ENCODE measurements at places on chromosomes 16 and 17.

DNA sequence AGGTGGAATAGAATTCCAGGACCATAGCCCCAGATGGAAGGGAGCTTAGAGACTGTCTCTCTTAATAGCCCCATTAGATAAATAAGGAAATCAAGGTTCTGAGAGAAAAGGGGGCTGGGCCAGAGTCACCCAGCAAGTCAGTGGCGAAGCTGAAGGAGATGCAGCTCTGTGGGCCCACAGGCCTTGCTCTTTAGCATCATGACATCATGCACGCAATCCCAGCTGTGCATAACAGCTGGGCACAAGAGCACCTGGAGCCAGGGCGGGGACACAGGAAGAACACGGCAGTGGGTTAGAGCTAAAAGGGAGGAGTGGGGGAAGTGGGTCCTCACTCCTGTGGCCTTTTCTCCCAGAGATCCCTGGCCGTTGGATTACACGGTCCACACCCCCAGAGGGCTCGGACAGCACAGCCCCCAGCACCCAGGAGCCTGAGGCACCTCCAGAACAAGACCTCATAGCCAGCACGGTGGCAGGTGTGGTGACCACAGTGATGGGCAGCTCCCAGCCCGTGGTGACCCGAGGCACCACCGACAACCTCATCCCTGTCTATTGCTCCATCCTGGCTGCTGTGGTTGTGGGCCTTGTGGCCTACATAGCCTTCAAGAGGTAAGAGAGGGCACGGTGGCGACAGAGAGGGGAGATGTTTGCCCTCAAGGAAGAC is 15.1 kb downstream of the NGFR start:
- DNase-seq, result no peak

- DNase-seq, result no peak
These were observed 16.3 kb downstream of the SLFN12L start for GRCh38 chr17:35521150-35521549.

- DNase-seq, result no peak
These were observed 231.4 kb upstream of the TNRC6C start for GRCh38 chr17:77727037-77727615.

DNA sequence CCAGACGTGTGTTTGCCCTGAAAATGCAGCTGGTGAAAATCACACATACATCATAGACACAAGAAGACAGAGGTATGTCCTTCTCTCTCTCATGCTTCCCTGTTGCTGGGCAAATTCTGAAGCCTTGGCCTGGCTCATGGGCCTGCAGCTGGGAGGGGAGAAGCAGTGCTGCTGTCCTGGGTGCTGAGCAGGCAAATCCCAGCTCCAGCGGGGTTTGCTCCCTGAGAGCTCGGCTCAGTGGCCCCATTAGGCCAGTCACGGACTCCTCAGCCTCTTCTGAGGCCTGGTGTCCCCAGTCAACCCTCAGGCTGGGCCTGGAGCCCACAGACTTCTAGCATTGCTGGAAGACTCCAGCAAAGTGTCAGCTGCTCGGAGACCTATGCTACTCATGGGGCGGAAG is 11.7 kb downstream of the RHBDL3 start:
- no peak for DNase-seq

- DNase-seq, result no peak
These were observed 80.0 kb downstream of the PCTP start for GRCh38 chr17:55830699-55831471.

GRCh38 chr16:62853887-62854286 is 817.6 kb upstream of the CDH8 start:
- no peak for DNase-seq

DNA sequence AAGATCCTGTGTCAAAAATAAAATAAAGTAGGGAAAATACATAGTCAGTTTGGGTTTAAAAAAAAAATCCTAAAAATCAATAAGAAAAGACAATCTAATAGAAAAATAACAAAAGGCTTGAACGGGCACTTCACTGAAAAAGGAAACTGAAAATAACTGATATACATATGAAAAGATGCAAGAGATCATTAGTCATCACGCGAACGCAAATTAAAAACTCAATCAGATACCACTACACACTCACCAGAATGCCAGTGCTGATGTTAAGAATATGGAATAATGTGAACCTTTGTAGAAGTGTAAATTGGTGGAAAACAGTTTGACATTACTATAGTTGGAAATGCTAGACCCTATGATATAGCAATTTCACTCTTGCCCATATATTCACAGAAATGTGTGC is 14.6 kb downstream of the GNGT2 start:
- DNase-seq, result no peak

- no peak for DNase-seq
These were observed 116.7 kb downstream of the GAS7 start for GRCh38 chr17:10081571-10082169.

DNA sequence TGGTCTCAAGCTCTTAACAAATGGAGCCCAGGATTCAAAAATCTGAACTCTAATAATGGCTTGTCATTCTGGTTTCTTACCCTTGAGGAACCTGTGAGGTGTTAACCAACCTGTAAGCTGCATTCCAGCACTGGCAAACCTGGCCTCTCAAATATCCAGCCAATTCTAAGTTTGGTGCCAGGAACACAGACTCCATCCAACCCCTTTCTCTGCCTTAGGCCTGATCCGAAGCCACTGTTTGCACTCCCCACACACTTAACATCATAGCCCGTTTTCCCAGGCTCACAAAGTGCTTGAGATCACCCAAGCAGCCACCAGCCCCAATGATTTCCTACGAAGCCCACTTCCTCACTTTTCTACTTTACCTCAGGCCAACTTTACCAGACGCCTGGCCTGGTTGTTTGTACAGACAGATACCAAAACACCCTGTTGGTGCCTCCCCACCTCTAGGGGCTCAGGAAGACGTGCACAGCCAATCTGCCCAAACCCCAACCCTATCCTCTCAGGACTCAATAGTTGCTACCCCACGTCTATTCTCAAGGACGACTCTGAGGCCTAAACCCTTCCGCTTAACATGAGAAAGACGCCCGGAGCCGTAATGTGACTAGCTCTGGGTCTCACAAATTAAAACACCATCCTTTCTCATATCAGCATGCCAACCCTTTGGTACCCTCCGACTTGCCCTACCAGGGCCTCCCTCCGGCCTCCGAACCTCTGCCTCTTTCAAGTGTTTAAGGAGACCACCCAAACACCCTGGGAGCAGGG is 3.2 kb upstream of the PER1 start:
- no peak for DNase-seq

GRCh38 chr16:88727871-88728270 is 21.6 kb downstream of the CTU2 start:
- no peak for DNase-seq

DNA sequence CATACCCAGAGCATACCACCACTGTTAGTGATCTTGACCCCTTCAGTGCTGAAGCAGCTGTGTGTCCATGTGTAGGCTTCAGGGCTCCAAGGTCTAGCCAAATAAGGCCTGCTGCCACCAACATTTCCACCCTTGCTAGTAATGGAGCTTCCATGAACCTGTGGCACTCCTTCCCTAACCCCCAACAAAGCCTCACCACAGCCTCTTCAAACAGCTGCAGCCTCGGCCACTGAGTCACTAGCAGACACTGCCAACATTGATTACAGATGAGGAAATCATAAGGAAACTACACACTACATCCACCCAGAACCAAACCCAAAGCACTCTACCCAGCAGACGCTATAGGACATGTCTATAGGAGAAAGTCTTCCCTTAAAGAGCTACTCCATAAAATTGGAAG is 610.7 kb downstream of the KCNJ2 start:
- no peak for DNase-seq

DNA sequence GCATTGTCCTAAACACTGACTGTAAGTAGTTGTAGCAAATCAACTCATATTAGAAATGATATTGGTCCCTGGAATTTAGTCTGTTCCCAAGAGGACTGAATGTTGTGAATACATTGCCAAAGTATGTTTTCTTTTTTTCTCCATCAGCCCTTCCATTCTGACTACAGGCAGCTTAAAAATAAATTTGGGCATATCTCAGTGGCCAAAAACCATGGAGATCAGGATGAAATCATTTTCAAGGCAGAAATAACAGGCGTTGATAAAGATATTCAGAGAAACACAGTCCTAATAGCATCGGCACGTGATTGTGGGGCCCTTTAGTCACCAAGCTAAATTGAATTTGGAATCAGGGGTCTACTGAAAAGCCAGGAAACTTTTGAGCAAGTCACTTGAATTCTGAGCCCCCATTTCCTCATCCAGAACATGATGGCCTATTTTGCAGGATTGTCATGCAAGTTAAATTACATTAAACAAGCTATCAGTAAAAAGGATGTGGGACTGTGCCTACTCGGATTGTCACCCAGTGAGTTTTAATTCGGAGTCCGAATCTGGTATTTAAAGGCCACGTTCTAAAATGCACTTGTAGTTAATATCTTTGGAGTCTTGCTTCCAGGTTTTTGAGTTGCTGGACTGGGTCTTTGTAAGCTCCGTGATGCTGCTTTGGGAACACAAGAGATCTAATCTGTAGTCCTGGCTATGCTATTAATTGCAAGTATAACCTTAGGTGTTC is 17.1 kb downstream of the HLF start:
- no peak for DNase-seq

GRCh38 chr16:87392821-87393679 is 914 bp downstream of the MAP1LC3B start:
- DNase-seq, result no peak

- DNase-seq, result no peak
These were observed 20.7 kb downstream of the DNAH9 start for GRCh38 chr17:11618861-11619566.

GRCh38 chr17:42895185-42895555 is 5.4 kb upstream of the G6PC1 start:
- no peak for DNase-seq

- no peak for DNase-seq
These were observed 32.5 kb downstream of the WIPF2 start for GRCh38 chr17:40251576-40251975.

- DNase-seq, result no peak
These were observed 14.2 kb downstream of the CDRT4 start for GRCh38 chr17:15453246-15453645.

GRCh38 chr17:57396511-57396921 is 140.2 kb downstream of the MSI2 start:
- no peak for DNase-seq

GRCh38 chr17:38451030-38451839 is 23.0 kb downstream of the ARHGAP23 start:
- DNase-seq, result peak; percentile 94
